Renal cortex interstitium (tissue), 15 donors: ENCODE measurements at places on chromosomes 11 and 22.

- no peak for DNase-seq
Observed at GRCh38 chr11:114091516-114092397, 32.2 kb downstream of the ZBTB16 start.

- no peak for DNase-seq
Observed at GRCh38 chr22:19174106-19175025, 4.2 kb downstream of the SLC25A1 start.

DNA sequence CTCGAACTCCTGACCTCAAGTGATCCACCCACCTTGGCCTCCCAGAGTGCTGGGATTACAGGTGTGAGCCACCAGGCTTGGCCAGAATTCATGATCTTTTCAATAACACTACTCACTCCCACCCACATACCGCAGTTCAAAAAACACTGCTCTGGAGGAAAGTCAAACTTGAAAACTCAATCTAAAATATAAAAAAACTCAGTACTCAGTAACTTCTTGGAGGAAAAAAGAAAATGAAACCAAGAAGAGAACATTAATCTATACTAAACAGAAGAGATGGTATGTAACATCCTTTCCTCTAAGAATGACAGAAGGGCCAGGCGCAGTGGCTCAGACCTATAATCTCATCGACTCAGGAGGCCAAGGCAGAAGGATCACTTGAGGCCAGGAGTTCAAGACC, 58.3 kb downstream of the MRTFA start:
- no peak for DNase-seq

GRCh38 chr11:85299258-85299942, 327.7 kb downstream of the DLG2 start:
- DNase-seq = peak; percentile 43

DNA sequence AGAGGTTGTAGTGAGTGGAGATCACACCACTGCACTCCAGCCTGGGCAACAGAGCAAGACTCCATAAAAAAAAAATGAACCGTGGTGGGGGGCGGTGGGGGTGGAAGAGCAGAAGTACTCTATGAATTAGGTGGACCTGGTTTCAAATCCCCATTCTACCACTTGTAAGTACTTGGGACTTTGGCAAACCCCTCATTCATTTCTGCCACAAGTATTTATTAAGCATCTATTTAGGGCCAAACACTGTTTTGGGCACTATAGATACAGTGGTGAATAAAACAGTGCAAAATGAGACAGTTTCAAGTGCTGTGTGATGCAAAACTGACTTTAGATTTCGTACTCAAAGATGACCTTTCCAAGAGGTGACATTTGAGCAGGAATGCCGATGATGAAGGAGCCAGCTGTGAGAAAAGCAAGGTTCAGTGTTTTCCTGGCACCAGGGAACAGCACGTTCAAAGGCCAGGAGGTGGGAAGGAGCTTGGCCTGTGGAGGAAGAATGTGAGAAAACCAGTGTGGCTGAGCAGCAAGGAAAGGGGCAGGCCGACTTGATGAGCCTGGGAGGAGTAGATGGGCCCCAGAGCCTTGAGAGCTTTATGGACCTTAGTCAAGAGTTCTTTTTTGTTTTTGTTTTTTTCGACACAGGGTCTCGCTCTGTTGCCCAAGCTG, 1.4 kb upstream of the TMEM134 start:
- DNase-seq = no peak

DNA sequence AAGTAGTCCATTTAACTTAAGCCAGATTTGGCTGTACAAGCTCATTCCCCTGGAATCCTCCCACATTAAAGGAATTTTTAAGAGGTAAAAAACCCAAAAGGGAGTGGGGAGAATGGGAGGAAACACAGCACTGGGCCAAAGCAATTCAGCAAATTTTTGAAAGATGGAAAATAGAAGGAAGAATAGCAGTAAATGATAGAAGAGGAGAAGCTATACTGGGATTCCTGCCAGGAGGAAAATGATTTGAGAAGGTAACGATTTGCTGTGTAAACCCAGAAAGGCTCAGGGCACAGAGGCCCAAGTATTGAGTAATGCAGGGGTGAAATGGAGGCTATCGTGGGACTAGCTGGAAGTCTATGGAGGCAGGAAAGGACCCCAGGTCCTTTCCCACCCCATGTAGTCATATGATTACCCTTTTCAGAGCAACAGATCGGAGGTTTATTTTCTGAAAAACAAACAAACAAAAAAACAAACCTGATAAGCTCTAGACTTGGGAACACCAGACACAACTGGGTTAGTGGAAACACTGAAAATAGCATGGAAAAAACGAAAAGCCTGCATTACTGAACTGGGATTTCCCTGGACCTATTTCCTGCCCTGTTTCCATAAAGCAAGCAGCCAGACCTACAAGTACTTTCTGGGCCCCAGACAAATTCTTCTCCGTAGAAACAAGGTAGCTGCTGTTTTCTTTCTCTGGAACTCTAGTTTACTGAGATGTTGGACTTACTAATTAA, 140.0 kb downstream of the SWAP70 start:
- DNase-seq = no peak

DNA sequence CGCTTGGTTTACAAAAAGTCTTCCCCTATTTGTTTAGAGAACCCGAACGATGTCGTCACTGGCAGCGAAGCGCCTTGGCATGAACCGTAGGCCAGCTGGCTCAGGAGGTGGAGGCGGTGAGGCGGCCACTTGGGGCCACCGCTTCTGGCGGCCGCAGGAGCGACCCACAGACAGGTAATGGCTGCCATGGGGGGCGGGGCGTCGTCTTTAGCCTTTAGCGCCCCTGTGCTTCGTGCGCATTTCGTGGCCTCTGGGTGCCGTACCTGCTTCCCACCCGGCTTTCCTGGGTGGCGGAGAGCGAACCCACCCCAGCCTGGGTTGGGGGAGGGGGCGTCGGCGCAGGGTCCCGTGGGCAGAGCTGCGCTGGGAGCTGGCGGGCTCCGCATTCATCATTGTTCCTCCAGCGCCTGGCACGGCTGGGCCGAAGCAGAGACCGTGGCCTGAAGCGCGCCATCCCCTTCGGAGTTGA, 469 bp upstream of the OSBP2 start:
- peak; percentile 54 for DNase-seq

GRCh38 chr11:6385046-6385777, 5.1 kb upstream of the SMPD1 start:
- DNase-seq = no peak
